ENCODE measurements at places on chromosomes 12 and 14.

GRCh38 chr12:116159175-116159574, 118.3 kb downstream of the MED13L start:
- DNase-seq: no peak

- DNase-seq: no peak
Measured at GRCh38 chr12:115172521-115172920, 488.5 kb upstream of the TBX3 start.

- no peak for DNase-seq
Measured at GRCh38 chr12:91274916-91275315, 92.3 kb upstream of the DCN start.

GRCh38 chr12:109462868-109463692, 14.0 kb downstream of the KCTD10 start:
- DNase-seq: peak; percentile 91

GRCh38 chr14:45728434-45729225, 475.6 kb upstream of the MIS18BP1 start:
- no peak for DNase-seq

- no peak for DNase-seq
Measured at GRCh38 chr12:12507121-12507520, 55.5 kb downstream of the DUSP16 start.

DNA sequence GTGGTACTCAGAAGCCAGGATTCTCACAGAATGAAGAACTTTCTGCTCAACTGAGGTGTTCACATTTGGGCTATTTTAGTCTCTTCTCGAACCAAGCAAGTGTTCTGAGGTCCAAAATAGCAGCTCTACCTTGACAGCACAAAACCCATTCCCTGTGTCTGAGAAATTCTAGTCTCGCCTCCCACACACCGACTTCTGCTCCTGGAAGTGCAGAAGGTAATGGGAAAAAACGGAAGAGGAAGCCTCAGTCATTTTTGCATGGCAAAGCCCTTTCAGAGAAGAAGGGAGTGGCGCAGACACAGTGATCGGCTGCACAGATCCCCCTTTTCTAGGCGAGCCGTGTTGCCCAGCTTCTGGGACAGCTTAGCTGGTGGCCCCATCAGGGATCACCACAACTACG, 31.2 kb upstream of the VPS33A start:
- no peak for DNase-seq

GRCh38 chr14:48008646-48009045, 333.2 kb upstream of the MDGA2 start:
- DNase-seq: no peak

GRCh38 chr12:24544368-24544767, 404.5 kb downstream of the BCAT1 start:
- no peak for DNase-seq

DNA sequence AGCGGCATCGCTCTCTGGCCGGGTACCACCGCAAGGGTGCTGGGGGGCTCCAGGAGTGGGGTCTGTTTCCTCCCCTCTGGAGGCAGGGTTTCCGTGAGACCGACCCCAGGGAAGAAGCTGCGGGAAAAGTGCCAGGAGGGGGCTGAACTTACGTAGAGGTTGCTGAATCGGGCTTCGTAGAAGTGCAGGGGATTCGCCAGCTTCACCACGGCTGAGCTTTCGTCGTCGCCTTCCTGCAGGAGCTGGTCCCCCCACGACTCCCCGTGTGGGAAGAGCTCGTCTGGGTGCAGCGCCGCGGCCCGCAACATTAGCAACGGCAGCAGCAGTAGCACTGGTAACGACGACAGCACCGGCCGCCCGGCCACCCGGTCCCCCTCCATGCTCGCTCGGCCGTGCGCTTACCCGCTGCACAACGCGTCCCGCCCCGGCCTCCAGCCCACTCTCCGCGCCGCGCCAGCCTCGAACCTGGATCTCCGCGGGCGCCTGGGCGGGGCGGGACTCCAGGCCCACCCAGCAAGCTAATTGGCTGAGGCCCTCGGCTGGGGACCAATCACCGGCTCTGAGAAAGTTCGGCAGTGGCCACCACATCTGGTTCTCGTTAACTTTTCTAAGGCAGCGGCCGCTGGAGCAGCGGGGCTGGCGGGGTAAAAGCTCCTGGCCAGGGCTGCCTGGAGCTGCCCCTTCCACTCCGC, at the start of gene NID2:
TSS of gene NID2 (minus strand) at position 445 of the 692 bp plus-strand sequence. CDS start at position 380, 65 bp downstream.
- peak; percentile 32 for DNase-seq

GRCh38 chr14:50928002-50928635, 16.2 kb downstream of the PYGL start:
- DNase-seq: no peak

DNA sequence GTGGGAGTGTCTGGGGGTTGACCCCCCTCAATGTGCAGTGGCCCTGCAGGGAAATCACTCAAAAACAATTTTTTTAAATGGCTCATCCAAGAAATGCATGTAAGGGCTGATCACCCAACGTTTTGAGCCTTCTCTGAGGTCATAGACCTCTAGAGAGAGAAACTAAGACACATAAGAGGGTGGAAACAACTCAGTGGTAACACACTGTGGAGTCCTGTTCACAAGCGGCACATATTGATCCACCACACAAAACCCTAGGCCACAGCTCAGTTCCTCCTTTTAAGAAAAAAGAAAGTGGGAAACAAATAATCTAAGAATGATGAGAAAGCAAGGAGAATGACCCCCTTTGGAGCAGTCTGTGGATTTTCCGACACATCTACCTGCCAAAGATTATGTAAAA, 83.0 kb upstream of the METAP2 start:
- no peak for DNase-seq

DNA sequence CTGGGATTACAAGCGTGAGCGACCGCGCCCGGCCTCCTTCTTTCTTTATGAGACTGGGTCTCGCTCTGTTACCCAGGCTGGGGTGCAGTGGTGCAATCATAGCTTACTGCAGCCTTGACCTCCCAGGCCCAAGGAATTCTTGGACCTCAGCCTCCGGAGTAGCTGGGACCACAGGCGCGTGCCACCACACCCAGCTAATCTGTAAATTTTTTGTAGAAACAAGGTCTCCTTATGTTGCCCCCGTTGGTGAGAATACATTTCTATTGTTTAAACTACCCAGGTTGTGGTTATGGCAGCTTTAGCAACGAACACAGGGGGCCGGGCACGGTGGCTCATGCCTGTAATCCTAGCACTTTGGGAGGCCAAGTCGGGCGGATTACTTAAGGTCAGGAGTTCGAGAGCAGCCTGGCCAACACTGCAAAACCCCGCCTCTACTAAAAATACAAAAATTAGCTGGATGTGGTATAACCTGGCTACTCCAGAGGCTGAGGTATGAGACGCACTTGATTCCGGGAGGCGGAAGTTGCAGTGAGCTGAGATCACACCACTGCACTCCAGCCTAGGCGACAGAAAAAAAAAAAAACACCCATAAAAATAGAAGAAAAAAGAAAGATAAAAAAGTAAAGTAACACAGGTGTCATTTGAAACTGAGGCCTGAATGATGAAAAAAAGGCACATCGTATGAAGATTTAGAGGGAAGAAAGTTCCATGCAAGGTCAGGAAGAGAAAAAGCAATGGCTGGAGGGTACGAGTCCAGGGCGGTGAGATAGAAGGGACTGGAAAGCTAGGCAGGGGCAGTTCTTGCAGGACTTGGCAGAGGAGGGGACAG, 977 bp upstream of the TMEM120B start:
- no peak for DNase-seq

DNA sequence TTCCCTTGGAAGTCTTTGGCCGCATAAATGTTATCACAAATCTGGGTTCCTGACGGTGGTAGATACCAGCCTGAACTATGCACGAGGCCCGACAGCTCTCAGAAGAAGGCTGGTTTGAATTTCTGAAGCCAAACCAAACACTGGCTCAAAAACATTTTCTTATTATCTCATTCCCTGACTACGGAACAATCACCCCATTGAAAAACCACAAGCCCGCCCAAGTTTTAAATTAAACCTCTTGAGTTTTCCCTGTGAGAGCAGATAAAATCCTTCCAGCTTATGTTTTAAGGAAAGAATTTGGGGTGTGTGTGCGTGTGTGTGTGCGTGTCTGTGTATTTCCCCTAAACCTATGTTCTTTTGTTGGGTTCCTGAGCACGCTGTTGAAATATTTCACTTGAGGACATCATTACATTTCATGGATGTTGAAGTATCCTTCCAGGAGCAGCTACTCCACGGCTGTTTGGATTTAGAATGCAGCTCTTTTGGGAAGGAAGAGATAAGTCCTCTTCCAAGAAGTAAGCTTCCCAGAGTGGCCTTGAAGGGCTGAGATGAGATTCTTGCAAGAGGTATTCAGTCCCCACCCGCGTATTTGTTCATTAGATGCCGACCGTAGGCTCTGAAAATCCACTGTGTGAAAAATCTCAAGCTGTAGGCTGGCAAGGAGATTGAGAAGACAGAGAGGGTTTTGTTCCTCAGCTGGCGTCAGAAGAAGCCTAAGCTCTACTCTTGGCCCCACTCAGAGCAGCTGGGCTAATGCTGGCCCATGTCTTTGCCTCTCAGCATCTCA, 131.0 kb upstream of the NCOR2 start:
- peak; percentile 79 for DNase-seq

DNA sequence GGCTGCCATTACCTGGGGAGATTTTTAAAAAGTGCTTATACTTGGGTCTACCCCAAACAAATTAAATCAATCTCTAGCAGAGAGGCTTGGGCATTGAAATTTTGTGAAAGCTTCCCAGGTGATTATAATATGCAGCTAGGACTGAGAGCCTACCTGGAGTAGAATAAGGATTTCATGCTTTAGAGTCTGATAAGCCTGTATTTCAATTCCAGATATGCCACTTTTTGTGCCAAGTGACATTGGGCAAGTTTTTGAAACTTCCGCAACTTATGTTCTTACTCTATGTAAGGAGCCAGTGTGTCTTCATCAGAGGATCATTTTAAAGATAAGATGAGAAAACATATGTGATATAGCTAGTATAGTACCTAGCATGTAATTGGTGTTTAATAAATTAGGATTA, 159.8 kb upstream of the LRIG3 start:
- DNase-seq: no peak

- DNase-seq: no peak
Measured at GRCh38 chr14:101217080-101217463, 313.6 kb upstream of the RTL1 start.

DNA sequence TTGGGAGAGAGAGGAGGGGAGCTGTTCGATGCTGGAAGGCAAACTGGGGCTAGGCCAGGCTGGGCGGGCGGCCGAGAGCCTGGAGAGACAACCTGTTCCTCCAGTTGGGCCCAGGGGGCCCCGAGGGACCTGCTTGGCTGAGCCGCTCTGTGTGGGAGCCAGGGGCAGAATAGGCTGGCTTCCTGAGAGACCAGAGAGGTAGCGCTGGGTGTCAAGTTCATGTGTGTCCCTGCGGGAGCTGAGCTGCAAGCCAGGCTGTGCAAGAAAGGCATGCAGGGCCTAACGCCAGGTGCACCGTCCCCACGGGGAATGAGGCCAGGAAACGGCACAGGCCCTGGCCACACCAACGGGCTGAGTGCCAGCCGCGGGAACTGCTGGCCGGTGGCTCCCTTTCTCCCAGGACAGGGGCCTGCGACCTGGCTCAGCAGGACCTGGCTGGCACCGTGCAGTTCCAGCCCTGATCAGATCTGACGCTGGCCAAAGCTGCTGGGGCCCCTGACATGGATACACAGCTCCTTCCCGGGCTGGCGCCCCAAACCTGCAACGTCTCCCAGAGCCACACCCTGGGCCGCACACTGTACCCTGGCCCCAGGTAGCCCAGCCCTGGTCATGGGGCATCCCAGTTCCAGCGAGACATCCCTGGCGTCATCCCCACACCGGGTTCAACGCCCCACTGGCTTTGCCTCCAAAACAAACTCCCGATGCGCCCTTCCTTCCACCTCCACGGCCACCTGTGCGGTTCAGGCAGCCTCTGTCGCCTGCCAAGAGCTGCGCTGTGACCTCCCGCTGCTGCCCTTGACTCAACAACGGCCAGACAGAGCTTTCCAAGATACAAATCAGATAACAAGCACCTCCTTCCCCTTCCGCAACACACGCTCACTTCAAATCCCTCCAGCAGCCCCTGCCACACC, 65.0 kb downstream of the RFLNA start:
- no peak for DNase-seq

- no peak for DNase-seq
Measured at GRCh38 chr14:86602263-86602662, 1072.3 kb downstream of the FLRT2 start.

DNA sequence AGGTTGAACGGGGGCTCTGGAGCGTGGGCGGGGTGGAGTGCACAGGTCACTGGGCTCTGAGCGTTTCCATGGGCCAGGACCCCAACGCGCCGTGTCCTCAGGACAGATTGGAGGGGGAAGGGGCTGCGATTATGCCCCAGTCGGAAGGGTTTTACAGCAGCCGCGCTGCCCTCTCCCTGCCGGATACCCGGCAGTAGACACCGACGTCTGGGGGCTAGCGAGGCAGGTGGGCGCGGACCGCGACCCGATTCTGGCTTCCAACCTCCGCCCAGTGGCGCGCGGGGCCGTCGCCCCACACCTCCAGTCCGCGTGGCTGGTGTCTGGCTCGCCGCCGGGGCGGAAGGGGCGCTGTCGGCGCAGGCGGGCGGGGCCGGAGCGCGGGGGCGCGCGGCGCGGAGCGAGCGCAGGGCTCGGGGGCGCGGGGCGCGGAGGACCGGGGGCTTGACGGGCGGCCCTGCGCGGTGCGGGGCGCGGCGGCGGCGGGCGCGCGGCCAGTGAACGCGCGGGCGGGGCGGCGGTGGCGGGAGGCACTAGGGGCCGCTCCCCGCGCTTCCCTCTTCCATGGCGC, 2.4 kb upstream of the KIF26A start:
- DNase-seq: no peak

GRCh38 chr14:75144944-75145343, 18.1 kb upstream of the NEK9 start:
- no peak for DNase-seq

DNA sequence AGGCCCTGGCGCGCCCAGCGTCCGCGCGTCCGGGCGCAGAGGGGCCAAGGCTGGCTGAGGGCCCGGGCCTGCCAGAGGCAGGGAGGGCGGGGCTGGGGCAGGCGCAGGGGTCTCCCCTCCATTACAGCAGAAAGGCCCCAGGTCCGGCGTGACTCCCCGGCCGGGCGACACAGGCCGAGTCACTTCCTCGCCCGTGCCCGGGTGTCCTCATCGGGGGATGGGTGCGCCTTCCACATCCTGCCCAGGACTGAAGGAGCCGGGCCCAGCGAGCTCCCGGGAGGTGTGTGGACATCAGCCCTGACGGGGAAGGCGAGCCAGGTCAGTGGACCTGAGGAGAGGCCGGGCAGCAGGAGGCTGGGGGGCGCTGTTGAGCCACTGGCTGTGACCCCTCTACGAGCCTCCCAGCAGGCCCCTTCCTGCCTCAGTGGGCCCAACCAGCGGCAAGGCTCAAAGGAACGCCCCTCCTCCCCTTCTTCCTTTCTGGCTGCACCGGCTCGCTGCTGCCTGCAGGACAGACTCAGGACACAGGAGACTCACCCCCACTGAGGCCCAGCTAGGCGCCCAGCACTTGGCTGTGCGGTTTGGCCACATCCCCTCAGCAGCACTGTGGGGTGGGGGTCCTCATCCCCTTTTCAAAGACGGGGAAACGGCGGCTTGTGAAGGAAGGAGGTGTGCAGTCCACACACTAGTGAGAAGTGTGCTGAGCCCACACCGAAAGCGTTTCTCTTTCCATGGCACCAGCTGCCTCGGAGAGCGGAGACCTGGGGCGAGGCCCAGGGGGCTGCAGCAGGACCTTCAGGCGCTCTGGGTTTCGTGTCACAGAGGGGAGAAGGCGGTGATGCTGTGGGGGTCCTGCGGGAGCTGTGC, 606 bp downstream of the TNFAIP2 start:
- no peak for DNase-seq
